ENCODE measurements at places on chromosomes 2 and 18.
A peak's percentile ranks its signal among the peaks of the same experiment; 100 is the strongest.

DNA sequence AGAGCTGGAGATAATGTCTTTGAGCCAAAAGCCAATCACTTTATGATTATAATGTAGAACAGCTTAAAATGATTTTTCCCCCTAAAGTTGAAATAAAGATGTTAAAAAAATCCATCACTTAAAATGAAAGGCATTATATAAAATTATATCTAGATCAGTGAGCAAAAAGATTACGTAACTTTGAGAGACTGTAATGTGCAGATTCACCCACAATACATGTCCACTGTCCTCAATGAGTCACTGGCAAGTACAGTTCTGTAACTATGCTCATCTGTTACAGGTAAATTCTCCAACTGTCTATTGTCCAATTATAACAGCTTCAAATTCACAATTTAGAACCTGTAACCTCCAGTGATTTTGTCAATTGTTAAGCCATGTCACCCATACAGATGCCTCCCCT is 19.0 kb downstream of the FAM161A start:
- DNase-seq = no peak

GRCh38 chr18:39909706-39910105 is 2045.3 kb upstream of the PIK3C3 start:
- no peak for DNase-seq

GRCh38 chr2:133674066-133674432 is 105.8 kb upstream of the NCKAP5 start:
- DNase-seq = no peak

DNA sequence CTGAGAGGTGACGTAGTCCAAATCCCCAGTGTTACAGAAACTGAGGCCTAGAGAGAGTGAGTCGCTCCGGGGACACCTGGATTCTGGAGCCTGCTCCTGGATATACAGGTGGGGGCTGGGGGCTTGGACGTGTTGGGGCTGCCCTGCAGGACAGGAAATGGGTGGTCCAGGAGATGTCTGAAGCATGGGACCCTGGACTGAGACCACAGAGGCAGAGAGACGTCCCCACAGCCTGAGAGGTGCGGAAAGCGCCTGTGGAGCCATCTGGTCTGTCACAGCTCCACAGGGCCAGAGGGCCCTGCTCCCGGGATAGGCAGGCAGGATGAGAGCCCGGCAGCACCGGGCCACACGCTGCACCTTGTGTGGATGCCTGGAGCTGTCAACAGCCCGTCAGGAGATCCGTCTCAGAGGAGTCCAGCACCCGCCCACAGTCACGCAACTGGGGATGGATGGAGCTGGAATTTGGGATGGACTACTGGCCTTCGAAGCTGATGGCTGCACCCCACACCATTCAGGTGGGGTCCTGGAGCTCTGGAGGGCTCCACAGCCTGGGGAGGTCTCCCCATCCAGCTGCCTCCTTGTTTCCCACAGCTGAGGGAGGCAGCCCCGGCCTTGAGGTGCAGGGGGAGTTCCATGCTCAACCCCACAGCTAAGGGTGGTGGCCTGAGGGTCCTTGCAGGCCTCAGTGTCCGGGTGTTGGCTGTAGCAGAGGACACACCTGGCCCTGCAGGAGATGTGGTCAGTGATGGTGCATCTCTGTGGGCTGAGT is 303.0 kb downstream of the NDUFA10 start:
- DNase-seq = no peak

GRCh38 chr2:176491172-176491904 is 222.1 kb downstream of the MTX2 start:
- DNase-seq = no peak

- no peak for DNase-seq
Measured at GRCh38 chr2:100105678-100106054, 36.7 kb downstream of the AFF3 start.

- no peak for DNase-seq
Measured at GRCh38 chr2:67898595-67898994, 164.2 kb downstream of the C1D start.

DNA sequence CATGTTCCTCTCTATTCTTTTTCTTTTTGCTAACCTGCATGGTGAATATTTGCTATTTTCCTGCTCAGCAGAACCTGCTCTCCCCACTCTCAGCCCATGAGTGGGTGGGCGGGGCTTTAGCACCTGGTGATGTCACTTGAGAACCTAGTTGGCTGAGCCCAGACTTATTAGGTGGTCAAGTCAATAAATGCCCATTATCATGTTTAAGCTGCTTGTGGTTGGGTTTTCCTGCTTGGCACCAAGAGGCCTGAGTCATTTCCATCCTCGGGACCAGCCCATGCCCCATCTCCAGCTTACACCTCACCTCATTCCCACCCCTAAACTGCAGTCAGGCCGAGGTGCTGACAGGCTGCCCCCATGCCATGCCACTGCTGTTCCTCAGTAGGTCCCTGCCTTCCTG is 226.6 kb downstream of the ANKRD30B start:
- DNase-seq = no peak

DNA sequence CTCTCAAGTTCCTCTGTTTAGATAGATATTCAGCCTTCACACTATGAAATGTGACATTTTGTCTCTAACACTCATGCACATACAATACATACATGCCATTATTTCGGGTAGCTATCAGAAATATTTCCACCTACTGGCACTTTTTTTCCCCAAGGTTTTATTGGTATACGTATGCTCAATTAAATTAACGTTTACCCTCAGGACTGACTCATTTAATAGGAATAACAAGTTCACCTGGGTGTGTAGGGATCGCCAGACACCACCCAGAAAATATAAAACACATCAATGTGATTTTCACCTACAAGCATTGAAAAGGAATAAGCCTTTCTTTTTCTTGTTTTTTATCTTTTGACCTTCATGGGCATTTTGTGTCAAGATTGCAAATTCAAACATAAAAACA is 138.5 kb upstream of the EPAS1 start:
- no peak for DNase-seq

- no peak for DNase-seq
Measured at GRCh38 chr2:219344751-219345430, 12.3 kb upstream of the RESP18 start.

DNA sequence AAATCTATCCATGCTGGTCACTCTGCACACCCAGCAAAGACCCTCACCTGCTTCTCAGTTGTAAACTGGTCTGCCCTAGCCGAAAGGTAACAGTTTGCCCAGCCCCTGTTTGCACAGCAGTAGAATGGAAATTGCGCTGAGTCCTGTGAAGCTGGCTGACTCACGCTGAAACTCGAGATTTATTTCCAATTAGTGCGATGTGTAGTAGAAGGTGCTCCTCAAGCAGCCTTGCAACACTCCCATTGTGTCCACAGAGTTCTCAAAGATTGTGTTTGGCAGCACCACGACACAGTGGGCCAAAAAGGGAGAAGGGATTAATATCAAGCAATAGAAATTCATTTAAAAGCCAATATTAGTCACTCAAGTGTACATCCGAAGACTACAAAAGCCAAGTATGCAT is 21.7 kb upstream of the APCDD1 start:
- DNase-seq = no peak

DNA sequence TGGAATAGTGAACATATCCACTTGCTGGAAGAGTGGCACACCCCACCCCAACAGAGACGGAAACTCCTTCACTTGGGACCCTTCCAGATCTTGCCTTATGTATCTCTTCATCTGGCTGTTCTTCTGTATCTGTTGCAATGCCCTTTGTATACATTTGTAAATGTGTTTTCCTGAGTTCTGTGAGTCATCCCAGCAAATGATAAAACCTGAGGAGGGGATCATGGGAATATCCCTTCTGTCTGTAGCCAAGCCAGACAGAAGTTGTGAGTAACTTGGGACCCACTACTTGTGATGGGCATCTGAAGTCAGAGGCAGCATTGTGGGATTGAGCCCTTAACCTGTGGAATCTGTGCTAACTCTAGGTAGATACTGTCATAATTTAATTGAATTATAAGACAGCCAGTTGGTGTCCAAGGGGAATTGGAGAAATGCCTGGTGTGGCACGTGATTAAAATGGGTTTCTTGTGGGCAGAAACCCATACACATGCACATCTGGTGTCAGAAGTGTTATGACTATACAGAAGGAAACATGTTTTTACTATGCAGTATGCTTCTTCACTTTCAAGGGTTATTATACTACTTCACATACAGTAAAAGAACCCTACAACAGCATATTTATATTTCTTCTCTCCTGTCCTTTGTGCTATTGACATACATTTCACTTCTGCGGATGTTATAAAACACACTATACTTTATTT is 32.3 kb upstream of the TMEM247 start:
- DNase-seq = no peak

DNA sequence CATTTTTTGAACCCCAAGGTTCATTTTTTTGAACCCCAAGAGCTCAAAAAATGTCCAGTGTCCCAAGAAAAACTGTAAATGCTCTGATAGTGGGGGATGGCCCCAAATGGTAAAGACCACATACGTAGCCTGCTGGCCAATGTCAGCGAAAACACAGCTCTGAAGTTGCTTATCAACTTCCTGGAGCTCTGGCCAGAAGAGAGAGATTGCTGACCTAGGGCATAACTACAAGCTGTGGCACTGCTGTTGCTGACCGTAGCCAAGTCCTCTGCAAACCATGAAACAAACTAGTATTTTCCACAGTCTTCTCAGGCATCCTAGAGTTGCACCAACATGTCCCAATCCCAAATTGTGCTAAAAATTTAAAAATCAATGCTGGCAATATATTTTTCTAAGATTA is 50.9 kb downstream of the REEP1 start:
- no peak for DNase-seq

DNA sequence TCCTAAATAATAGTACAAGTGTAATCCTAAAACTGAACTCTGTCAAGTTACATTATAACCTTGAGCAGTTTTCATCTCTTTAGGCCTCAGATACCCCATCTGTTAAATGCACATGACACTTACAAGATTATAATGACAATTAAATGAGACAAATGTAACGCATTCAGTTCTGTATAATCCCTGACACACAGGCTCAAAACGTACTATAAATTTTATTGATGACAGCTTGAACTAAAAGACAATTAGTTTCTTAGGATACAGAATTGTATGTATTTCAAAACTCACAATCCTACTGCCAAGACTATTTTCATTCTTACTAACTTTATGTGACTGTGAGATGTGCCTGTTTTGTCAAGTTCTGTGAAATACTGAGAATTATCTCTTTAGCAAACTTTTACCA is 56.2 kb downstream of the GFPT1 start:
- no peak for DNase-seq

GRCh38 chr2:190656301-190656700 is 7.4 kb downstream of the NAB1 start:
- no peak for DNase-seq

DNA sequence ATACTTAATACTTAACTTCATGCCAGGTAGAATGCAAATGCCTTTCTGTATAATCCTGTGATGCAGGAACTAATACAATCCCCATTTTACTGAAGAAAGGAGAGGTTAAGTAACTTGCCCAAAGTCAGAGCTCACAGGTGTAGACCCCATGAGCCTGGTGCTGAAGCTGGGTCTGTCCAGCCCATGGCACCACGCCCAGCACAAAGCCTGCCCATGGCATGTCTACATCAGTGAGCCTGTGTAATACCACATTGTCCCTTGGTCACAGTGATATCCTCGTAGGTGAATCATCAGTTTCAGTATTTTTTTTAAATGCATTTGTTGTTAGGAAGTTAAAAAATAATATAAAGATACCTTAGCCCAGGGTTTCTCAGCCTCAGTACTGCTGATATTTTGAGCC is 69.9 kb upstream of the MCFD2 start:
- DNase-seq = no peak

GRCh38 chr2:100427627-100428258 is 10.3 kb upstream of the CHST10 start:
- DNase-seq = peak; percentile 70

DNA sequence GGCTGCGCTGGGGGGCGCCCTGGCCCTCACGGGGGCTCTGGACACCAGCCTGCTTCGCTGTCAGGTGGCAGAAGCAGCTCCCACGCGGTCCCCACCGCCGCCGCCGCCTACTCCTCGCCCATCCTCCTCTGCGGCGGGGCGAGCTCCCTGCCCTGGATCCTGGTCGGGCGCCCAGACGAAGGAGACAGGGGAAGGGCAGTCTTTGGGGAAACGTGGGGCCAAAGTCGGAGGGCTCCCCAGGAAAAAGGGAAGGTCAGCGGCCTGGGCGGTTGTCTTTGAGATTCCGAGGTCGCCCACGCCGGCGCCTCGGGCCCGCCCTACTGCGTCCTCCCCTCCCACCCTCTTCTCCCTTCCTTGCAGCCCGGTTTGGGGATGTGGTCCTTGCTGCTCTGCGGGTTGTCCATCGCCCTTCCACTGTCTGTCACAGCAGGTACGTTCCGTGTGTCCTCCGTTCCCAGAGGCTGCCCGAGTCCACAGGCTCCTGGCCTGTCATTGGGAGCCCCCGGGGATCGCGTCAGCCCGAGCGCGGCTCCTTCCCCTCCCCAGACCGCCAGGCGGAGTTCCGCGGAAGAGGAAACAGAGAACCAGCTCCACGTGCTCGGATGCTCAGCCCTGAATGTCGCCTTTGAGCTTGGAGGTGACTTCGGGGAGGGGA is 800 bp downstream of the IL1RL2 start:
- DNase-seq = peak; percentile 36

DNA sequence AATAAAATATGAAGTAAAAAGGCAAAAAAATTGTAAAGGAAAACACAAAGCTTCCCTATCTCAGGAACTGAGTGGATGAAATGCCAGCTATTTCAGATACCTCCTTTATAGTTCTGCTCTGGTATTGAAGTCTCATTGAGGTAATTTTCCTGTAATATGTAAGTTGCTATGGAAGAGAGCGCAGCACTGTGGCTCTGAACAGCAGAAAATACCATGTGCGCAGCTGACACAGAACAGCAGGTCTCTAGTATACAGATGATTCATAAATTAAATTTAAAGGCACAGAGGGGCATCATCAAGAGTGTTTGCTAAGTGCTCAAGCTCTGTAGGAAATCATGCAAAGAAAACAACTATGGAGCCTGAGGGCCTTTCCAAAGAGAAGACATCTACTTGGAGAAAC is 315.3 kb upstream of the CDH7 start:
- no peak for DNase-seq

GRCh38 chr2:194104687-194105086 is 1552.3 kb upstream of the SLC39A10 start:
- no peak for DNase-seq

DNA sequence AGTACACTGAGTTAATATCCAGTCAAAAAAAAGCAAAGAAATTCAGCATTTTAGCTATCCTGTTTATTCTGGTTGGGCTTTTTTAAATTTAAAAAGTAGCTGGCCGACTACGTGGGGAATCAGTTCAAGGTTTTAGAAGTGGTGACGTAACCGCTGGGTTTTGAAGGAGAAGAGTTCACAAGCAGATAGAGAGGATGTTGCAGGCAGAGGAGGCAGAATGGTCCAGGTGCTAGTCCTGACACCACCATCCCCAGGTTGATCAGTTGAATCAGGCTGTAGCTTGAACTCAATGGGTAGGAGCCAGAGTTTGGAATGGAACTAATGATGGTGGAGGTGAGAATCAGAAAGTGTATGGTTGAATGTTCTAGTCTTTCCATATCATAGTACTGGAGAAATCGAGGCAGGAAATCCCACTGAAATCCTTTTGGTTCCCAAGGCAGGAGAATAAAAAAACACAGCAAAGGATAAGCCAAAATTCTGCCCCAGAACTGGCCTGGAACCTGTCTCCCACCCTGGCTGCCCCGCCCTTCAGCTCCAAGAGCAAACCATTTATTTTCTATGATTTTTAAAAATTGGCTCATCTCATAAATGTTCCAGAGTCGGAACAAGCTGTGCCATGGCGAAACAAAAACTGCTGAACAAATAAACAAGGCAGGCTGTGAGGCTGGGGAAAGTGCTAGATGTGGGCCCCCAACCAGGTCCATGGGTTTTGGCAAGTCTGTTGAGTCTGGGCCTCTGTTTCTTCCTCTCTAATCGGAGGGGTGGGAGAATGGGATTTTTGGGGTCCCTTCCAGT is 44.0 kb downstream of the SLC4A1AP start:
- DNase-seq = no peak

- DNase-seq = no peak
Measured at GRCh38 chr18:76252139-76252538, 242.9 kb downstream of the ZNF516 start.

GRCh38 chr2:174633623-174633930 is 36.0 kb upstream of the WIPF1 start:
- no peak for DNase-seq
